NCI-H526 treated with DMSO at 0.1 percent for 48 hours (cell line): ENCODE measurements at places on chromosomes 13 and 19.
A peak's percentile ranks its signal among the peaks of the same experiment; 100 is the strongest.

DNA sequence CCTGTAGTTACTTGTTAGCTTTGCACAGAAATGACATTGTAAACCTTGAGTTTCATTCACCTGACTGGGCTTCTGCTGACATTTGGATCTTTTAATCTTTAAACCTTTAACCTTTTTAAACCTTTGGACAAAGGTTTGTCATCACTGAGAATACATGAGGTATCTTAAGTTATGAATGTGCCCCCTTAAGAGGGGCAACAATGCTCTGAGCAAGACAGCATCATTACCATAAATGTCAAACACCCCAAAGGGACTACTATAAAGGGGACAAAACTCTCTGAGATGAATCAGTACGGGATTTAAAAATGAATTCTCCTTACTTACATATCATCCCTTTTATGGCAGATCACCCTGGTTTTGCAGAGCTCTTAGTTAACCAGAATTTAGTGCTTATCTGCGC is 203.3 kb downstream of the COG6 start:
- no peak for DNase-seq

DNA sequence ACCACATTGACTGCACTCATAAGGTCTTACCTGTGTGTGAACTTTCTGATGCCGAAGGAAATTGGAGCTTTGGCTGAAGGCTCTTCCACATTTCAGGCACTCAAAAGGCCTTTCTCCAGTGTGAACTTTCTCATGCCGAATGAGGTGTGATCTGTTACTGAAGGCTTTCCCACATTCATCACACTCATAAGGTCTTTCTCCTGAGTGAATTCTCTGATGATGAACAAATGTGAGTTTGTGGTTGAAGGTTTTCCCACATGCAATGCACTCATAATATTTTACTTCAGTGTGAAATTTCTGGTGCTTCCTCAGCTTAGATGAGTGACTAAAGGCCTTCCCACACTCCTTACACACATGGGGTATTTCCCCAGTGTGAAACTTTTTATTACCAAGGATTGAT is 5.7 kb downstream of the ZNF132 start:
- no peak for DNase-seq

DNA sequence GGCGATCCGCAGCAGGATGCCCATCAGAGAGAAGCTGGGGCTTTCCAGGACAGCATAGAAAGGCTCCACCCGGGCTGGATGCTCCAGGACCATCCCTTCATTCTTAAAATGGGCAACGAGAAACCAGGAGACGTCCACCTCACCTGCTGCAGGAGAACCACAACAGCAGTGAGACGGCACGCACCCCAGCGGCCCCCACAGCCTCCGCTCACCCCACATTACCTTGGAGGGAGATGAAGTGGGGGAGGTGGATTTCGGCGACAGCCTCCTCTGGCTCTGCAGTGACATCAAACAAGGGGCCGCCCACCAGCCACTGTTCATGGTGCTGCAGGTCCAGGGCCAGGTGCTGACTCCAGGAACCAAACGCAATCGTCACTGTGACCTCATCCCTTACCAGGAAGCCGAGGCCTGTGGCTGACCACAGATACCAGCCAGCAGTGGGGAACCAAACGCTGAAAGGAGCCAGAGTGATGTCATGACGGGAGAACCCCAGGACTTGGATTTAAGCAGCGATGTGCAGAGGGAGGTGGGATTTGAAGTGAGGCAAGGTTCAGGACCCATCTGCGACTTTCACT is 25.1 kb downstream of the CARD8 start:
- DNase-seq = no peak

DNA sequence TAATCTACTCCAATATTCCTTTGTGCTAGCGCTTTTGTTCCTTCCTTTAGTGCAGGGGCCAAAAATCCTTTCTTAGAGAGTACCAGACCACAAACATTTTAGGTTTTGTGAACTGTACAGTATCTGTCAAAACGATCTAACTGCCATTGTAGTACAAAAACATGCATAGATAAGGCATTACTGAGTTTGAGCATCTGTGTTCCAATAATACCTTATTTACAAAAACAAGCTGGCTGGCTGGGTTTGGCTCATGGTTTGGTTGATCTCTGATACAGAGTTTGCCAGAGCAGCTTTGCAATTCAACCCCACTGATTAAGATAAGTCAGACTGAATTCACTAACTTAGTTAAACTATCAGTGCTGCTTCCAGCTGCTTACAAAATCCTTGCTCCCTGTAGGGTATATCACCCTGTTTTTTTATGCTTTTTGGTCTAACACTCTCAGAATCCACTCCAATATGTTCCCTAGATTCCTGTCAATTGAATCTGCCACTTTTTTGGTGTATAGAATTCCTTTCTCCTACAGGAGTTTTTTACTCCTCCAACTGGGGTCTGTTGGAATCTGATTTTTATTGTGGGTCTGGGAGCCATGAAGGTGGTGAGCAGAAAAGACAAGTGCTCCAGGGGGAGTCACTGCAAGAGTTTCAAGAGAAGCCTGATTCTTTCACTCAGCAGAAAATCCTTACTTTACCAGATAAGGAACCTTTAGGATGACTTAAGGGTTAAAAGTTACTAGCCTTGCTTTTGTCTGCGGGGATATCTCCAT is 1399.4 kb downstream of the EFNB2 start:
- no peak for DNase-seq

- no peak for DNase-seq
Measured at GRCh38 chr13:20550799-20551198, 16.2 kb upstream of the IFT88 start.

DNA sequence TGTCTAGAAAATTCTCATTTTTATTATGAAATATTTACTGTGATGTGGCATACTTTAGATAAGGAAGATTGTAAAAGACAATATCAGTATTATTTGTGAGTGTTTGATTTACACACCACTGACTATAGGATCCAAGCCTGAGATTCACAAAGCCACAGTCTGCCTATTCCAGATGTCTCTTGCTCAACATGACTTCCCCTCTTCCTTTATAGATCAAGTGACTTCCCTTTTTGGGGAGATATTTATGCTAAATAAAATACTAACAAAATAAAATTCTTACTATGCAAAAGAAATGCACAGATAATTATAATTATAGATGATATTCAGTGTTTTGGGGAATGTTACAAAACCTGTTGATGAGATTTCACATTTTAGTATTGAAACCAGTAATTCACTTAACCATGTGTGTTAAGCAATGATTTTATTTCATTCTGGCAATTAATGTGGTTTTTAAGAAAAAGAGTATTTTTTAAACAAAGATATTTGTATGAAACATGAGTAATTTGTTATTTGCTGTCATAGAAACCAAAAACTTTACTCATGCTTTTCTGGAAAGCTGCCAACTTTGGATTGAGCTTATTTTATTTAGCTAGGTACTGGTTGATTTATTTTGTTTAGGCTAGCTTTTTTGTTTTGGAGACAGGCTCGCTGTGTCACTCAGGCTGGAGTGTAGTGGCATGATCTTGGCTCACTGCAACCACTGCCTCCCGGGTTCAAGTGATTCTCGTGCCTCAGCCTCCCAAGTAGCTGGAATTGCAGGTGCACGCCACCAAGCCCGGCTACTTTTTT is 13.7 kb upstream of the GPR183 start:
- DNase-seq = no peak

DNA sequence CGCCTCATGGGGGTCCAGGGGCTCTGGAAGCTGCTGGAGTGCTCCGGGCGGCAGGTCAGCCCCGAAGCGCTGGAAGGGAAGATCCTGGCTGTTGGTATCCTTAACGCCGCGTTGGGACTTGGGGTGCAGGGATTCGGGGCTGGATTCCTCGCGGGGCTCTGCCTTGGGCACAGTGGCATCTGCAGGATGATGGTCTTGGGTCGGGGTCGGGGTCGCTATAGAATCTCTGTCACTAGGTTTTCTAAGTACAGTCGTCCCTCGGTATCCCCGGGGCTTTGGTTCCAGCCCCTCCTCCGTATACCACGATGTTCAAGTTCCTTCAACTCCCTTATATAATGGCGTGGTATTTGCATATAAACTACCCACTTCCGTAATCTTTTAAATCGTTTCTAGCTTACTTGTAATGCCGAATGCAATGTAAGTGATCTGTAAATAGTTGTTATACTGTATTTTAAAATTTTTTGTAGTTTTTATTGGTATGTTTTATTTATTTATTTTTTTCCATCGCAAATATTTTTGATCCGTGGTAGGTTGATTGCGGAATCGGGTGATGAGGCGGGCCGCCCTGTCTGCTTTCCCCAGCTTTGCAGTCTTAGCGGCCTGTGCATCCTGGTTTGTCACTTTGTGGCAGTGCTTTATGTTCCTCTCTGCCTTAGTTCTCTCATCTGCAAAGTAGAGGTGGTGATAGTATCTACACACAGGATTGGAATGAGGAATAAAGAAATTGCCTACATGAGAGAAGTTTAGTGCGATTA is 606 bp downstream of the ERCC5 start:
- peak; percentile 42 for DNase-seq

DNA sequence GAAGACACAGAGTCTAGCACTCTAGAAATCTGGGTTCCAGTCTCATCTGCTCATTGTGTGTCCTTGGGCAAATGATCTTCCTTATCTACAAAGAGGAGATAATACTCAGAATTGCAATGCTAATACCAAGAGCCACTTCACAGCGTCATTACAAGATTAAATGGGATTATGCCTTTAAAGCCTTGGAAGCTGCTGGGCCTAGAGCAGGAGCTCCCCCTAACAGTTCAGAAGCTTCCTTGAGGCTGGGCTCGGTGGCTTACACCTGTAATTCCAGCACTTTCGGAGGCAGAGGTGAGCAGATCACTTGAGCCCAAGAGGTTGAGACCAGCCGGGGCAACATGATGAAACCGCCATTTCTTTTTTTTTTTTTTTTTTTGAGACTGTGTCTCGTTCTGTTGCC is 27.6 kb downstream of the AP2S1 start:
- DNase-seq = no peak

DNA sequence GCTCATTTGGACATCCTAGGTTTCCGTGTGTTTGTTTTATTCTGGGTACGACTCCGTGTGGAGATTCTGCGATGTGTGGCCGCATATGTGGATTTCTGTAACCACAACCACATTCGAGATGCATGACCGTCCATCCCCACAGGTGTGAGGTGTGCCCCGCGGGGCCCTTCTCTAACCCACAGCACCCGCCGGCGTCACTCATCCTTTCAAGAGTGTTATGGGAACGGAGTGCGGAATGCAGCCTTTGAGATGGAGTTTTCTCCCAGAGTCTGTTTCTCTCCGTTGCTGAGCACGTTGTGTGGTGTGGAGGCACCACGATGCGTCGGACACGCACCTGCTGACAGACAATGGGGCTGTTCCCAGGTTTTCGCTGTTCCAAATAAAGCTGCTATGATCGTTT is 40.0 kb downstream of the C13orf46 start:
- no peak for DNase-seq

- DNase-seq = no peak
Measured at GRCh38 chr13:111475488-111475887, 155.0 kb downstream of the TEX29 start.

DNA sequence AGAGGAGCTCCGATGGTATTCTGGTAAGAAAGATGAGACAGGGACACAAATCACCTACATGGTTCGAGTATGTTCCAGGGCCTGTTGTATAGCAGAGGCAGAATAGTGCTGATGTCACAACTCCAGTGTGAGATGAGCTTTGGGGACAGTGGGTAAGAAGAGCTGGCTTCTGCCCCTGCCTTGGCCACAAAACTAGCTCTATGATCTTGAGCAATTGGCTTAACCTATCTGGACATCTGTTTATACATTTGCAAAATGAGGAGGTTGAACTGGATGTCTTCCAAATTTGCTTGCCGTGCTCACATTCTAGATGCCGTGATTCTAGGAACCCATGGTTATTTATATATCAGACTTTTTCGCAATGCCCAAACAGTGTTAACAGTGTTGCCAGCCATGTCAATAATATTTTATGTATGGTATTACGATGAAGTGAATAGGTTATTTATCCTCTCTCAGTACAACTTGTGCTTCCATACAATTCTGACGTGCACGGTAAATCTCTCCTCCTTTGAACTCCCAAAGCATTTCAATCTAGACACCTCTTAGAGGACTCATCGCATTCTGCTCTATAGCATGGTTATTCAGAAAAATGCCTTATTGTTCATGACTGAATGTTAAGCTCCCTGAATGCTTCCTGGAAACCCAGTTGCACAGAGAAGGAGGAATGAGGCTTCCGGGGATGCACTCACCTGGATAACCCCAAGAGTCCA is 316.0 kb downstream of the FOXO1 start:
- no peak for DNase-seq

- DNase-seq = no peak
Measured at GRCh38 chr13:26036383-26036782, 15.4 kb downstream of the SHISA2 start.

- DNase-seq = no peak
Measured at GRCh38 chr19:46812977-46813838, 24.8 kb upstream of the SLC1A5 start.

DNA sequence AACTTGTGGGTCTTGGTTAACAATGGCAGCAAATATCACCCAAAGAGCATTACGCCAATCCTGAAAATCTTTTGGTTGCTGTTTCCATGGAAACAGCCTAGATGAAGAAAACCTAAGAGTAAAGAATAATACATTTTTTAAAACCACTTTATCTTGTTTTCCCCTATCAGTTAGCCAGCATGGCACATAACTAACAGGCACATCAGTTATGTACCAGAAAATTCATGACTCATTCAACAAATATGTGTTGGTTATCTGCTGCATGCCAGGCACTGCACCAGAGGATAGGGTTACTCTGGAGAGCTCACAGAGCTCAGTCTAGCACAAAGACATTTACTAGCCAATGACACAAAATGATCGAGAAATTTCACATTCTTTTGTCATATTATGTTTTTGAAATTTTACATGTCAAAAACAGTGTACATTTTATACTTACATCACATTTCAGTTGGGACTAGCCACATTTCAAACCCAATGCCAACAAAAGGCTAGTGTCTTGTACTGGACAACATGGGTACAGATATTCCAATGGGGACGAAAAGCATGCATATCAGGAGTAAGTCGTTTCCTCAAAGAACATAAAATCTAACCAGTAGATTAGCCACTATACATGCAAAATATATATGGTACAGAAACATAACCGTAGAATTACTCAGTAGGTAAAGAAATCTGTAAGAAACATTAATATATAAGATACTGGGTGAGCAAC is 20.3 kb downstream of the LNX2 start:
- DNase-seq = no peak

- DNase-seq = no peak
Measured at GRCh38 chr19:18791315-18791678, 192 bp upstream of the COMP start.

DNA sequence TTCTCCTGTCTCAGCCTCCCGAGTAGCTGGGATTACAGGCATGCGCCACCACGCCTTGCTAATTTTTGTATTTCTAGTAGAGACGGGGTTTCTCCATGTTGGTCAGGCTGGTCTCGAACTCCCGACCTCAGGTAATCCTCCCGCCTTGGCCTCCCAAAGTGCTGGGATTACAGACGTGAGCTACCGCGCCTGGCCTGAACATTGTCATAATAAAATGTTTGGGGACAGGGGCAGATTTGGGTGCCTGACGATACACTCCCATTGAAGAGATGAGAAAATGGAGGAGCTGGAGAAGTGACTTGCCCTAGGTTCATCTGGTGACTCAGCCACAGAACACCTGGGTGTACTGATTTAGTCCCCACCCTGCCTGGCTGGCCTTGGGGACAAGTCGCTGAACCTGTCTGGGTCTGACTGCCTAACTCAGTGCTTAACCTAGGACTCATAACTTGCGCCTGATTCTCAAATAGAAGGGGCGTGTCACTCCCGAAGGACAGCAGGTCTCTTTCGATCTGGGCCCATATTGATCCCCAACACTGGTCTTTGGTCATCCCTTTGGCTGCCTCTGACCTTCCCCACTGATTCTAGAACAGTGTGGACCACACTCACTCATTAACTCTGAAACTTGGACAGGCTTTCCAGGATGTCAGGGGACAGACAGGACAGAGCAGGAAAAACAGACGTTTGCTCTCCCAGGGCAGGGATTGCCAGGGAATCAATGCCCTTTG is 7.6 kb upstream of the BICRA start:
- DNase-seq = no peak

- no peak for DNase-seq
Measured at GRCh38 chr19:52070496-52070895, 21.9 kb upstream of the ZNF432 start.
